ENCODE measurements at places on chromosomes 3 and 15.

- DNase-seq, result no peak
Measured at GRCh38 chr3:104108522-104108921, 1258.2 kb upstream of the ALCAM start.

- no peak for DNase-seq
Measured at GRCh38 chr15:31342381-31342780, 15.7 kb downstream of the KLF13 start.

DNA sequence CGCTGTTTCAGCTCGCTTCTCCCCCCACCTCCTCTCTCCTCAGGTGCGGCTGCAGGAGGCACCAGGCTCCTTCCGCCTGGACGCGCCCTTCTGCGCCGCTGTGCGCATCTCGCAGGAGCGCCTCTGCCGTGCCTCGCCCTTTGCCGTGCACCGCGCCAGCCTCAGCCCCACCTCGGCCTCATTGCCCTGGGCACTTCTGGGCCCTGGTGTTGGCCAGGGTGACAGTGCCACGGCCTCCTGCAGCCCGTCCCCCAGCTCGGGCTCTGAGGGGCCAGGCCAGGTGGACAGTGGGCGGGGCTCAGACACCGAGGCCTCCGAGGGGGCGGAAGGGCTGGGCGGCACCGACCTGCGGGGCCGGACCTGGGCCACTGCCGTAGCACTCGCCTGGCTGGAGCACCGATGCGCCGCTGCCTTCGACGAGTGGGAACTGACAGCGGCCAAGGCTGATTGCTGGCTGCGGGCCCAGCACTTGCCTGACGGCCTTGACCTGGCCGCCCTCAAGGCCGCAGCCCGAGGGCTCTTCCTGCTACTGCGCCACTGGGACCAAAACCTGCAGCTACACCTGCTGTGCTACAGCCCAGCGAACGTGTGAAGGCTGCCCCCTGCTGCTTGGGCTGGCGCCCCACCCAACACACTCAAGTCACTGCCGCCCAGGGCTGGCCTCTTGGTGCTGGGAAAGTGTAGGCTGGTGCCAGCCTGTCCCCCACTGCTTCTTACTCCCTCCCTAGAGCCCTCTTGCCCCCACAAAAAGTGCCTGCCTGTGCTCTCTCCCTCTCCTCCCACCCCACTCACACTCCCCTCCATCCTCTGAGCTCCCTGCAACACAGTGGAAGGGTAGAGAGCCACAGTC is 7.1 kb downstream of the ALG3 start:
- no peak for DNase-seq

DNA sequence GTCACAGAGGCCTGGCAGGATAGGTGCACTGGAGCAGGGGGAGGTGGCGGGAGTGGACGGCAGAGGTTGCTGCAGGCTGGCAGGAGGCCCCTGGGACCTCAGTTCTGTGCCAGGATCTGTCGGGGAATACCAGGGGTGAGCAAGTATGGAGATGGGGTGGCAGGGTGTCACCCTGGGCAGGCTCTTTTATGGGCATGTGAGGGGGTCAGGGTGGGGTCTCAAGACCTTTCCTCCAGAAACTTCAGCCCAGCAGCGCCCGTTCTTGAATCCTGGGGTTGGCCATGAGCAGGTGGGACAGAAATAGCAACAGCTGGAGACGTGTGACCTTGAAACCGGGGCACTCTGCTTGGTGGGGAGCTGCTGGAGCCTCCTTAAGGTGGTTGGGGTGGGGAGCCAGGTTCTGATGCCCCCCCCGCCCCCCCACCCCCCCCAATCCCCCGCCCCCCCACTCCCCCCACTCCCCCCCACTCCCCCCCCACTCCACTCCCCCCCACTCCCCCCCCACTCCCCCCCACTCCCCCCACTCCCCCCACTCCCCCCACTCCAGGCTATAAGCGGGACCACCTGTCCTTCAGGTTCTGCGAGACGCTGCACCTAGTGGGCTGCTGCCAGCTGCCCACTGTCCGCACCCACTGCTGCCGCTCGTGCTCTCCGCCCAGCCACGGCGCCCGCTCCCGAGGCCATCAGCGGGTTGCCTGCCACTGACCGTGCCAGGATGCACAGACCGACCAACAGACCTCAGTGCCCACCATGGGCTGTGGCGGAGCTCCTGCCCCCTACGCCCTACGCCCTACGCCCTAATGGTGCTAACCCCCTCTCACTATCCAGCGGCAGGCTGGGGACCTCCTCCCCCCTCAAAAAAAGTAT is 84.9 kb downstream of the TBC1D2B start:
- no peak for DNase-seq

- no peak for DNase-seq
Measured at GRCh38 chr3:141346839-141347238, 21.5 kb upstream of the ZBTB38 start.

DNA sequence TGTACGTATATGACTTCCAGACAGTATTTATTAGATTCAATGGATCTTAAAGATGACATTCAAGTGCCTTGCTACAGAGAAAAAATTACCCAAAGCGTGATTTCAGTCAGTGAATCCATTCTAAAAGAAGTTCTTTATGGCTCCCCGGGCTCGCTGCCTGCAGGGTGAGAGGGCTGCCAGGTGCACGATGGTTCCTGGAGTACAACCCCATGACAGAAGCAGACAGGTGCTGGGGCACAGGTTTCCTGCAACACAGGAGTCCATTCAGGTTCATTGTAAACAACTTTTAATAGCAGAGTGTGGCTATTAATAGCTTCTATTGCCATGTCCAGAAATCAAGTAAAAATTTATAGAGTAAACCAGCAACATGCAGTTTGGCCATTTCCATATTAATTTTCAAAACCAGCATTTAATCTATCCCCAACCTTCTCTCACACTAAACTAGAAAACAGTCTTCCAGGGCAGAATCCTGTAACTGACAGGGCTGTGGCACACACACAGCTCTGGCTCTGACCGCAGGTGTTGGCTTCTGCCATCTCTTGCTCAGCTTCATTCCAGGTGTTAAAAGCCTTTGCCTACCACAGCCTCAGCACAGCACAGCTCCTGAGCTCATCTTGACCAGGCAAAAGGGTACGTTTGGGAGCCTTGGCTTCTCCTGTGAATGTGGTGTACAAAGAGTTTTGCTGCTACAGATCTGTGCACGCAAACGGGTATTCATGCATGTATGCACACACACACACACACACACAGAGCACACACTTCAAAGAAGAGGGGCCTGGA is 185.9 kb downstream of the MEX3B start:
- DNase-seq, result no peak

DNA sequence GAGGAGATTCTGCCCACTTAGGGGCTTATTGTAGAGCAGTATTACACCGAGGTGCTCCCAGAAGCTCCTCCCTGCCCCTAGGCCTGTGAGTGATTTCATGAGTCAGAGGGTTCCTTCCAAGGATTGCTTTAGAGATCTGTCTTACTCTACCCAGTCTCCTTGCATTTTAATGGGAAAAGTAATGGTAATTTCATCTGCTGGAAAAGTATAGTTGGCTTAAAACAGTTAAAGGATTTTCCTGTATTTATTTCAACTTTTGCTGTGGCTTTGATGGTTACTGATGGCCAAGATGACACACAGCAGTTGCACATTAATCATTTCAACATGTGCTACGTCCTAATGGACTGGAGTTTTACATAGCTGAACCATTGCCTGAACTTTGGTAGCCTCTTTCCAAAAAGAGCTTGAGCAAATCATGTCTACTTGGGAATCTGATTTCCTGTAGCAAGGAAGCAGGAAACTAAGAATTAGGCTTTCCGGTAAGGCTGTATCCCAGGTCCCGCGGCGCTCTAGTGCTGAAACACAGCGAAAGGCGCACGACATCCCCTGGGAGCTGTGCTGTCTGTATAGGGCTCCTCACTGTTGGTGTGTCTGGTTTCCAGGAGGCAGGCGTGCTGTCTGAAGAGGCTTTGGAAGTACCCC is 9.2 kb upstream of the PGPEP1L start:
- DNase-seq, result peak; percentile 62

All from AG09319 (cell line).